Activated CD4-positive, alpha-beta T cell treated with anti-CD3 and anti-CD28 coated beads, Interleukin-2, amount 50 U/mL, for 1 hour (primary cell): ENCODE measurements at places on chromosomes 4 and X.

DNA sequence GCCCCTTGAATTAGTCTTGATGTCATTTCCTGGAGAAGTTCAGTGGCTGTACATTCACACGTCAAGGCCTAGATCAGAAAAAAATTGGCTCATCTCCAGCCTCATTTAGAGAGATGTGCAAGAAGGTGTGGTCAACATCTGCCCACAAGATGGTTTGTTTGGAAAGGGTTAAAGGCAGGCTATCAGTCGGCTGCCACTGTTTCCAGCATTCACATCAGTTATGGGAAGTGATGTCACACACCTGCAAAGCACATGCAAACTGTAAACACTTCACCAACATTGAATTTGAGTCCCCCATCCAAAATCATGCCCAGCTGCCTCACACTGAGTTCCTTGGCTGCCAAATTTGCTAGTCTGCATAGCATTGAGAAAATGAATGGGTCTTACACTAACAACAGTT is 498.3 kb upstream of the INTU start:
- no peak for DNase-seq

- DNase-seq: no peak
Measured at GRCh38 chr4:102696758-102697157, 64.0 kb downstream of the MANBA start.

GRCh38 chr4:102517753-102518152 is 16.6 kb downstream of the NFKB1 start:
- DNase-seq: no peak

GRCh38 chrX:39678914-39679313 is 418.8 kb downstream of the BCOR start:
- no peak for DNase-seq

DNA sequence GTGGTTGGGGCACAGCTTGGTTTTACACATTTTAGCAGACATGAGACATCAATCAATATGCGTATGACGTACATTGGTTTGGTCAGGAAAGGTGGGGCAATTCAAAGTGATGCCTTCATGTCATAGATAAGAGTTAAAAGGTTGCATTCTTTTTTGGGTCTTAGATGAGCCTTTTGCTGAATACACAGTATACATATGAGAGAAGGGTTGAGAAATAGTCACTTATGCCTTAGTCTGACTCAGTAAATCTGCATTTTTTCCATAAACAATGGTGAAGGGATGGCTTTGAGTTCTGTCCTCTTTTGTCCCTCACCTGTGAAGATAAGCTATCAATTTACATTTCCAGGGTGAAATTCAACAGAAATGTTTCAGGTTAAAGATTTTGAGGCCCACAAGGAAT is 43.9 kb upstream of the UGT2B15 start:
- DNase-seq: no peak

- DNase-seq: no peak
Measured at GRCh38 chr4:98627531-98628257, 30.7 kb downstream of the TSPAN5 start.

- no peak for DNase-seq
Measured at GRCh38 chr4:184428787-184429186, 45.6 kb downstream of the IRF2 start.

DNA sequence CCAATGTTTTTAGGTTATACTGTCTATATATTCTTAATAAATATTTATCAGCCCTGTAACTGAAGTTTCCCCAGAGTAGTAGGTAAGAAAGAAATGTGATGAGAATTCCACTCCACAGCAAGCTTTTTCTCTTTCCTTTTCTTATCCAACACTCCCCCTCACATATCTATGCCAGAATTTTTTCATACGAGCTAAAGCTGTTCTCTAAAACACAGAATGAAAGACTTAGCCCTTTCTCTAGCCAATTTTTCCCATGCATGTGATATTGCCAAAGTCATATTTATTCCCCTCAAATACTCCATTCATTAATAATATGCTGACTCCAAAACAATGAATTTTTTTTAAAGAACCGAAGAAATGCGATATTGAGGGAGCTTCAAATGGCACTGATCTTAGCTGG is 32.3 kb downstream of the VEGFC start:
- DNase-seq: no peak

DNA sequence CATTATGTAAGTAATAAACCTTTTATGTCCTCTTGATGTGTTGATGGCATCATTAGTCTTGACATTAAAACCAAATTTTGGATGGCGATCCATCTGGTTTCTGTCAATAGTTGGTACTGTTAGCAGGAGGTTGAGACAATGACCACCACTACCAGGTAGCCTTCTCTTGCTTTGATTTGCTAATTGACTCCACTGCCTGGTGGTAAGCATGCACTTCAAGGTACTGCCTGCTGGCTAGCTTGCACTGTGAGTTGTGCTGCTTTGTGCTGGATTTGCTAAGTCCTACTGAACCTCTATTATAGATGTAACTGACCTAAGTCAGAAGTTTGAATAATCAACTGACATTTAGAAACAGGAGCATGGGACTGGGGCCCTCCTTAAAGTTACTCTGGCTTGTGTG is 46.3 kb downstream of the ATP1B4 start:
- no peak for DNase-seq

DNA sequence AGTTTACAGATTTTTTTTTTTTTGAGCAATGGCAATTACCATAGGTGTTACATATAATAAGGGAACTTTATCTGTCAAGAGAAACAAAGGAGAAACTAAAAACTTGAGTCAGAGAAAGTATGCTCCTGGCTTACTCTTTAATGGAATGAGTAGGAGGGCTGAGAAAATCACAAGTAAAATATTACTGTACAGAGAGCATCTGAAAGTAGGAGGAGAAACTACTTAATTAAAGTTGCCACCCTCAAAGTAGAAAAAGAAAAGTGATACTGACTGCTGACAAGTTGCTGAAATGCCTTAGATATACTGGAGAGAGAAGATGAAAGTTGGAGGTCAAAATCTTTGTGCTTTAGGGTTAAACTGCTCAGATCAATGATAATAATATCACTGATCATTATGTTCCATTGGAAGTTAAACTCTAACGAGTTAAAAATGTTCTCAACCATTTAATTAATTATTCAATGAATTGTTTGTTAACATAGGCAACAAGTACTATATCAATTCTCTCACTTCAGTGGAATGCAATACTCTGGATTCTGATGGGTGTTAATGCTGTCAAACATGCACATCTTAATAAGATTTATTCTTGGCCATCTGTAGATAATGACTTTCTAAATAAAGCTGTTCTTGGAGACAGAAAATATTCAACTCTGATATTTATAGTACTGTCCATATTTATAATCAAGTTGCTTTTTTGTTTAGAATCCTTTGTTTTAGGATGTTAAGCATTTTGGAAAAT is 61.2 kb upstream of the CAMK2D start:
- DNase-seq: no peak

DNA sequence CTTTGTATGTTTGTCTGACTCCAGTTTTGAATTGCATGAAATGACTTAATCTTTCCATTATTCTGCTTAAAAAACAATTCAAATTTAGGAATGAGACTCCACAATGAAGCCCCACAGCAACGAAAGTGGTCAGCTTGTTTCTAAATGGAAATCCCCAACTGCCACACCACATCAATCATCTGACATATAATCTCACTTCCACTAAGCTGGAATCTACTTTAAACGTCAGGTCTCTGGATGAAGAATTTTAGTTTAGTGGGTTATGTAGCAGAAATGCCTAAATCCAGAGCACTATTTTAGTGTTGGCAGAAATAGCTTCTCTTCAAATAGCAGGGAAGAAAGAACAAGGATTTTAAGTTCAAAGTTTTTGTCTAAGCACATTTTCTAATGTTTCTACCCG is 1.7 kb upstream of the BMP2K start:
- no peak for DNase-seq

DNA sequence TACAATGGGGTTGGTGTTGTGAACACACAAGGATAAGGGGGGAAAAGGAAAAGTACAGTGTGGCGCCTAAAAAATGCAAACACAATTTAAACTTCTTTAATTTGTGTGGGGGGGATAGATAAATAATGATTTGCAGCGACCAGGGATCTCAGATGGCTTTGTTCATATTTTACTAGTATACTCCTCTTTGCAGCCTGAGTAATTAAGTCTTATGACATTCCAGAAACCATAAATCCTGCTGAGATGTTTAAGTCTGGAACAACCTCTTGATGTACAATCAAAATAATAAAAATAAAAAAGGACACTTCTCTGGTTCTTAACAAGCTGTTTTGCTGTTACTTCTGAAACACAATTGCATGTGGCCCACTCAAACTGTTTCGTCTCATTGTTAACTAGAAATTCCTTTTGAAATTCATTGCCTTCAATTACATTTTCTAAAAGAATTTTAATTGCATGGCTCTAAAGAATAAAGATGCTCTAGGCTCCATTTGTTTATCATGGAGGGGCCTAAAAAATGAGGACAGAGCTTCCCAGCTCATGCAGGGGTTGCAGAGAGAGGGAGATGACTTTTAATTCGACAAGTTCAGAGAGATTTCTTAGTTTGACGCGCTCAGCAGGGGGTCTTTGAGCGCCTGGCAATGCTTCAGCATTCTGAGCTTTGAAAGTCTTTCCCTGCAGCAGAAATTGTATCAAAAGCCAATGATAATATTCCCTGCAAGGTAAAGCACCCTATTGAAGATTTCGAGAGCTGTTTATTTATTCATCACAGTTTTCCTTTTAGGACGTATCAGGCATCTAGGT is 892.4 kb upstream of the TENM3 start:
- no peak for DNase-seq

- peak; percentile 34 for DNase-seq
Measured at GRCh38 chrX:9873952-9874351, 87.7 kb downstream of the SHROOM2 start.

DNA sequence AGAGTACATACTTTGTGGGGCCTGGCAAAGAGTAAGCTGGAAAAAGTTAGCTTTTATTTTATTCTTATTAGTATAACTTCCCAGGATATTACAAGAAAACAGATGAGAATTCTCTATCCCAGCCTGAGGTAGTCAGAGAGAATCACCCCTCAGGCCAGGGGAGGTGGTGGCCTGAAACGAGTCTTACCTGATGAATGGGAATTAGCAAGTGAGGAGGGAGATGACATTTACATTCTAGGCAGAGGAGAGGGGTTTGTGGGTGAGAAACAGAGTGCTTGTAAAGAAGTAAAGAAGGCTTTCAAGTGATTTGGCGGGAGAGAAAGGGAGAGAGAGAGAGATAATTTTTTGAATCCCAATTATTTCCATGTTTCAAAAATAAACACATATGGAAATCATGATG is 39.3 kb upstream of the PDK3 start:
- DNase-seq: no peak

DNA sequence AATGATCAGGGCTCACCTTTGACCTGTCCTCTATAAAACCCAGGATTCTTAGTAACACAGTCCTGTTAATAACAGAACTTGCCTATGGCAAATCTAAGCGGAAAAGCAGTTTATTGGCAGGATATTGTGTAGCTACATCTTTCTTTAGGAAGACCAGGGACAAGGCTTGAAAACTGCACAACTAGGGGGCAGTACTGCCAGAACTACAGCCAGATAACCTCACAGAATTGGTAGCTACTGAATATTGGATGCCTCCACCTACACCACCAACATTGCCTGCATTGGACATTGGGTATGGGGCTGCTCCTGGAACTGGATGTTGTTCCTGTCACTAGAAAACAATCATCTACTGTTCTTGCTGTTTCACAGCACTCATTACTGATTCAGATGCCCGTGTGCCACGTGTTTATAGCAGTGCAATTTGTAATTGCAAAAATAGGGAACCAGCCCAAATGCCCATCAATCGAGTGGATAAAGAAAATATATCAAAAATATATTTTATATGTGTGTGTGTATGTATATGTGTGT is 47.4 kb downstream of the REPS2 start:
- no peak for DNase-seq

DNA sequence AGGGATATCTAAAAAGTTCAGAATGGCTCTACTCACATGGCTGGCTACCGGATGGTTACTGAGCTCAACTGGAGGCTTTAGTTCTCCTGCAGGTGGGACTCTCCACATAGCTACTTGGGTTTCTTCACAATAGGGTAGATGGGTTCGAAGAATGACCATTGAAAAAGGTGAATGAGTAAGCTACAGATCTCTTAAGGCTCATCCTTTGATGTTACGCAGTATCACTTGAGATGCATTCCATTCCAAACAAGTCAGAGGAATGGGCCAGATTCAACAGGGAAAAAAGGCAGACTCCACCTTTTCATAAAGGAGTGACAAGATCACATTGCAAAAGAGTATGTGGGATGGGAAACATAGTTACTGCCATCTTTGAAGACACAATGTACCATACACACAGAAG is 52.6 kb downstream of the DDX53 start:
- no peak for DNase-seq

GRCh38 chr4:123110147-123110546 is 187.8 kb upstream of the NUDT6 start:
- no peak for DNase-seq

GRCh38 chr4:8202108-8203051 is 3.3 kb downstream of the SH3TC1 start:
- no peak for DNase-seq

DNA sequence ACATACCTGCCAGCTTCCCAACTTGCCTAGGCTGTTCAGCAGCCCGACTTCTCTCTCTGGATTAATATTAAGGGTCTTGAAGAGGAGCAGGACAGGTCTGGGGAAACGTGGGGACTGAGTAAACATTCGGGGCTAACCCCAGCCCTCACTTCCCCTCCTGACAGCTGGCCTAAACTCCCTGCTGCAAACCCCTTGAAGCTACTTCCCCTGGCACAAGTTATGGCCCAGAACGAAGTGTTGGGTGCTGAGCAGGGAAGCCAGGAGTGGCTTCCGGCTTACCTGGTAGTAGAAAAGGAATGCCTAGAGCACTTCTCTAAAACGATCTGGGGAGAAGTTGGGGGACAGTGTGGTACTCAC is 200.0 kb downstream of the BCOR start:
- DNase-seq: no peak

DNA sequence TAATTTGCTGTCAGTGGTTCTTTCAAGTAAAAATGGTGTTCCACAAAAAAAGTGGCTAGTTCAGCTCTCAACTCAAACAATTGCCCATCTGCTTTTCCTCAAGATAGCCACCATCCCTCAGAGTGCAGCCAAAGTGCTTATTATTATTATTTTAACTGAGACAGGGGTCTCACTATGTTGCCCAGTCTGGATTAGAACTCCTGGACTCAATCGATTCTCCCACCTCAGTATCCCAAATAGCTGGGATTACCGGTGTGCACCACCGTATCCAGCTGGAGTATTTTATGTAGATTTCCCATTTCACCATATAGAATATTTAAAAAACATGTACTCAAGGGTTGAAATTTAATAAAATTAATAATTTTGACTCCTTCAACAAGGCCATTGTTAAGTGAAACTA is 62.1 kb upstream of the USP9X start:
- no peak for DNase-seq

DNA sequence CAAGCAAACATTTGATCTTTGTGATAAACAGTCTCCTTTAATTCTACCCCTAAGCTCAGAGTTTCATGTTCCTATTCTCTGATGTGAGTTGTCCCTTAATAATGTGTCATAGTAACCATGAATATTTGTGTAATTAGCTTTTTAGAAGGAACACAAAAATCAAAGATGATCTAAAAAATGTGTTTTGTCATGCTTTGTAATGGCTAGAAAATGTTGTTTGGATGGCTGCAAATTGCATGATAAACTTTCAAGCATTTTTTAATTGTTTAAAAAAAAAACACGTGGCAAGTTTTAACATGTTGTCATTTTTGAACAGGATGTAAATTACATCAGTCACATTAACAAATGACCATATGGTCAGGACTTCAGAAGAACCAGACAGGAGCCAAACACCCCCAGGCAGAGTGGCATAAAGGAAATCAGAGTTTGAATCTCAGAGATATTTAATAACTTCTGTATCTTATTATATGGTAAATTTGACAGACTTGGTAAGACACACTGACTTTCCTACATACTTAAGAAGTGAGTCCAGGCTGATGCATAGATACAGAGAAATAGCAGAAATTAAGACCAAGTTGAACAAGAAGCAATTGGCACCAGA is 223.9 kb upstream of the VEGFC start:
- no peak for DNase-seq
